Activated T-helper 1 cell treated with anti-CD3 and anti-CD28 coated beads, Interleukin-12 subunit alpha, Interleukin-12 subunit beta, Interleukin-2, Interleukin-4 antibody, amounts not matched to agents 30 ng/mL and 10 ng/mL and 1 ng/mL, durations not matched to agents 14 hours and 24 hours and 36 hours (primary cell): ENCODE measurements at places on chromosomes 12 and 14.

DNA sequence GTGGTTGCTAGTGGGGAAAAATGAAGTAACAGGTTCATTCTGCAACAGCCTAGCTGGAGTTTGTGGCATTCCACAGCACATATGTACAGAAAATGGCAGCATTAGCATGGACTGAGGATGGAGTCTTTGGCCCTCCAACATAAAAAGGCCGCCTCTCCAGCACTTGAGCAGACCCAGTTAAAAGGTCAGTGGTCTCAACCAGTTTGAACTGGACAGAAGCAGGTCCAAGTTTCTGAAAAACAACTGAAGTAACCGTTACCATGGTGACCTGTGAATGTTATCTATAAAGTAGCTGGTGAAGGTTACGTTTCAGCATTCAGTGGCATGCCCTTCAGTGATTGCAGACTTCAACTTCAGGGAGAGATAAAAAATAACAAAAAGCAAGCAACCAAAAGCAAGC lies 34.1 kb upstream of the OR10AD1 start:
- no peak for DNase-seq

DNA sequence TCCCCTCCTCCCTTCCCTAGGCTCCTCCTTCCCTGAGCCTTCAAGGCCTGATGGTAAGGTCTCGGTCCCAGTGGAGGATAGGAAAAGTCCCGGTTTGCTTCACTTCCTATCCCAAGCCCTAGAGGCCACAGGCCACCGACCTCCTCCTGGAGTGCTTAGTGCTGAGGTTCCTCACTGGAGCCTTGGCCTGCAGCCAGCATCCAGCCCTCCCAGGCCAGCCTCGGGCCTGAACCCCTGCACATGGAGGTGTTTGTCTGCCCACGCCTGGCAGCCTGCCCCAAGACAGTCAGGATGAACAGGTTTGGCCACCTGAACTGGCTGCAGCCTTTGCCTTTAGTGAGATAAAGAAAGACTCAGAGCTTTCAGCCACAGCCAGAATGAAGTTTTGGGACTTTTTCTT lies 15.8 kb upstream of the KRT7 start:
- DNase-seq, result no peak

DNA sequence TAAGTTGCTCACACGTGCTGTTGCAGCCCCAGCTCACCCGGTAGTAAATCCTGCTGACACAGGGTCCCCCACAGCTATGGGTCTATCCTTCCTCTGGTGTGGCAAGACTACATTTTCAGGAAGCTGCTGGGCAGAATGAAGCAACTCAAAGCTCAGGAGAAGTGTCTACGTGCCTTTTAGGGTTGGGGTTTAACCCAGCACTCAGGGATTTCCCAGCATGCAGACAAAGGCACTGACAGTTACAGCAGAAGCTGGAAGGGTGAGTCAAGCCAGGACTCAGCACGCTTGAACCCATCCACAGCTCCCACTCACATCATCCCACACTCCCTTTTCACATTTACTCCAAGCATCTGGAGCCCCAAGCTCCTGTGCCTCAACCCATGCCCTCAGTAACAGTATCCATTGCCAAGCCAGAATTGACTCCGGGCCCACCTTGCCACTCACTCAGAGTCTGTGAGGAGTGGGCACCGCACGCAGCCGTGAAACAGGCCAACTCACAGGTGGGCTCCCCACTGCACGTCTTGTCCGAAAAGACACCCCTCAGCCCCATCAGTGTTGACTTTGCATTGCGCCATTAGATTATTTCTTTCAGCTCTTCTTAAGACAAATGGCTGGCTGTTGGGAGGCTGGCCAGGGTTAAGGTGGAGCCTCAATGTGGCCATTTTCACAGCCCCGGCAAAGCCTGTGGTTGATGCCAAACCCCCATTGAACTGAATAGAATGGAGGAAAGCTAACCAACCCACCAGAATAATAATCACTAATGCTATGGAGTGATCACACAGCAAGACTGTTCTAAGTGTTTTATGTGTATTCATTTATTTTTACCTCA lies 59.6 kb downstream of the ZFP36L1 start:
- peak; percentile 29 for DNase-seq

DNA sequence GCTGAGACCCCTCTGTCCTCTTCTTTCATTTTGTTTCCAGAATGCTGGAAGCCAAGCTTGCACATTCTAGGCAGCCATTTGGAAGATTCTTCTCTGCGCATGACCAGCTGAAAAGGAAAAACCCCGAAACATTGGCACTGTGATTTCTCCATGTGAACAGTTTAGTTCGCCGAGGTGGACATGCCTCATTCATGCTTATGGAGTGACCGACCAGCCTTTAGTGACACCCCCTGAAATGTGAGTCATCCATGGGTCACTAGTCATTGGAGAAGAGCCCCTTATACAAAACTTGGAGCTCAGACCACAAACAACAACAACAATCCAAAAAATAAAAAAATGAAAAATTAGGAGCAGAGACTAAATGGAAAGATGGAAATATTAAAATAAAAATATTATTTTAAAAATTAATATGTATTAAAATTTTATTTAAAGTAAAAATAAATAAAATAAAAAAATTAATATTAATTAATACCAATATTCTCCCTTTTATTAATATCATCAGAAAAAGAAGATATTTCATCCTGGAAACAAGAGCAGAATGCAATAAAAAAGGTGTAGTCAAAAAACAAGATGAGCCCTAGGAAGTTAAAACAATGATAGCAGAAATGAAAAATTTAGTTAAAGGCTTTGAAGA lies 9.5 kb upstream of the KRT7 start:
- DNase-seq, result no peak

DNA sequence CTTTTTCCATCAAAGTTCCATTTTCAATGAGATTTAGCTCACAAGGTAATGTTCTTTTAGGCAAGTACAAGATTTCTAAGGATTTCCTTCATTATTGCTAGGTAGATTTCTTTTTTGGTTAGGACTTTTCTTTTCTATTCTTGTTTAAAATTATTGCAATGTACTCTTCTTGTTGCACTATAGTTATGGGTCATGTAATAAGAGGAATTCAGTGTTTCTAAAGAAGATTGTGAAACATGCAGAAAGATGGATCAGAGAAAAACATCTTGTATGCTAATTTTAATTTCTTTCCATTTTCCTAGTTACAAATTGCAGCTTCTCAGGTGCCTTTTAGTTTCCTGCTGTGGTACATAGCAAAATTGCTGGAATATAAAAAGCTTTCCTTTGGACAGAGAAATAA lies 56.1 kb downstream of the BTG1 start:
- no peak for DNase-seq

DNA sequence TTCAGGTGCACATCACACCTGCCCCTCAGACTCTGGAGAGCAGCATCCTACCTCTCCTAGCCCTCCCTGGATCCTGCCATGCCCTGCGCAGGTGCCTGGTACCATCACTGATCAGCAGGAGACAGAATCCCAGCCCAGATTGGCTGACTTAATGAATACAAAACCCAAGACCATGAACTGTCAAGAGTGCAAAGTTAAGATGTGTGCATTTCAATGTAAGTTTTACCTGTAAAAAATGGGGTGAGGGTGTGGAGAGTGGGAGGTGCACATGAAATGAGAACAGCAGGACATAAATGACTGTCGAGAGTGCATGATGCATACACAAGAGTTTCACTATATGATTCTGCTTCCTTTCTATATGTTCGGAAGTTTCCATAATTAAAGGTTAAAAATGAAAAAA lies 57.9 kb upstream of the GPR68 start:
- DNase-seq, result no peak

DNA sequence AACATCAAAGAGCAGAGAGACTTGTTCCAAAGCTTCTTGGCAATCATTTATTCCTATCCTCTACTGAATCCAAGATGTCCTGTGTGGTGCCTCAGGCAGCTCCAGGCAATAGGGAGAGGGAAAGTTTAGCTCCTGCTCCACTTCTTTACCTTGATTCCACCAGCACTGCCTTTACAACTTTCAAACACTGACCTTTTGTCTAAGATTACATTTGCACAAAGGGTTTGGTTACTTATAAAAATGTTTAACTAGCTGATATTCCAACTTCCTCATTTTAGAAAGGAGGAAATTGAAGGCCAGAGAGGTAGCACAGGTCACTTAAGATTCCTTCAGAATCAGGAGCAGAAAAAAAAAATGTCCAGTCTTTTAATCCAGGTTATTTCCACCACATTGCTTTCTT lies 192.7 kb downstream of the BTG1 start:
- DNase-seq, result no peak

DNA sequence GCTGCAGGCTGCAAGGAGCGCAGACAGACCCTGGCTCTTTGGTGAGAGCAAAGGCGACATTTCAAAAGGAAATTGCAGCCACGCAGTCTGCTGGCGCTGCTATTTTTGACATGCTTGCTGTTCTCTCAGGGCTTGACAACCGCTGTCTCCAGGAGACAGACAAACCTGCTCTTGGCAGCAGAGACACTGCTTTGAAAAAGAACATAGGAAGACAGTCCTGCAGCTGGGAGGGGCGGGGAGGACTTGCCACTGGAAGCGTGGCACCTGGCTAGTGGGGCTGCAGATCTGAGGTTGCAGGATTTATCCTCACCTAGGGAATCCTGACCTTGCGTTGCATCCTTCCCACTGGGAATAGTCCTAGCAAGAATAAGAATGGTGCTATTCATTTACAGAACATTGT lies 91.8 kb upstream of the KCNA1 start:
- DNase-seq, result no peak

- no peak for DNase-seq
Measured at GRCh38 chr12:40444174-40444573, 219.4 kb downstream of the LRRK2 start.

DNA sequence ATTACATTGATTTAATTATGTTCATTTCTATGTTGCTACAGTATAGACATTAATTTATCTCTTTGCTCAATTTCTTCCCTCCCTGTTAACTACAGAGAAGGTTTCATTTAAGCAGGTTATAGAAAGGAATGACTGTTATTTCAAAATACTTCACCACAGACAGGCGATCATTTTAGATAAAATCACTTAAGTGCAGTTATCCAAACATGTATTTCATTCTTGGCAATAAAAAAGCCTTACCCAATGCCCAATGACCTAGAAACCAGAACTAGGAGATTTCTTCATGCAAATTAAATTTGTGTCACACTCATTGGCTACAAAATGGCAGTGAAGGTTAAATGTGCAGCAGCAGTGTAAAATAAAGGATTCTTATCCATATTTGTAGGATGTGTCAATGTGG lies 266.4 kb downstream of the KCNH5 start:
- DNase-seq, result no peak

- DNase-seq, result no peak
Measured at GRCh38 chr14:97306133-97306759, 509.1 kb downstream of the VRK1 start.

GRCh38 chr12:32379213-32379612 lies 20.1 kb upstream of the FGD4 start:
- DNase-seq, result no peak

DNA sequence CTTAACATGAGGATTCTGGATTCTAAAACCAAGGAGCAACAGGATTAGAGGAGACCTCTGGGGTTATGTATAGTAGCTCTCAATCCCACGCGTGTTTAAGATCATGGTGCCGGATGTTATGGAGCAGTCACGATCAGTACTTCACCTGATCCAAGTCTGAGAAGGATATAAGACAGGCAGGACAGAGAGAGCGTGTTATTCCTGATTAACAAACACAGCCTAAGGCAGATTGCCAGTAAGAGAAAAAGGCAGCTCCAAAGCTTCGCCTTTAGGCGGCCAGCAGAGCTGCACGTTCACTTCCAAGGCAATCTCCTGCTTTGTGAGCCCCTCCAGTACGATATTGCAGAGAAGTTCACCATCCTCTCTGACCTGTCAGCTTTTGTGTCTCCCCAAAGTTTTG lies 5.5 kb downstream of the SETD3 start:
- DNase-seq, result no peak

- DNase-seq, result no peak
Measured at GRCh38 chr12:32819424-32819823, 63.7 kb upstream of the YARS2 start.

- peak; percentile 60 for DNase-seq
Measured at GRCh38 chr14:106511006-106511799, 984.8 kb downstream of the TMEM121 start.

DNA sequence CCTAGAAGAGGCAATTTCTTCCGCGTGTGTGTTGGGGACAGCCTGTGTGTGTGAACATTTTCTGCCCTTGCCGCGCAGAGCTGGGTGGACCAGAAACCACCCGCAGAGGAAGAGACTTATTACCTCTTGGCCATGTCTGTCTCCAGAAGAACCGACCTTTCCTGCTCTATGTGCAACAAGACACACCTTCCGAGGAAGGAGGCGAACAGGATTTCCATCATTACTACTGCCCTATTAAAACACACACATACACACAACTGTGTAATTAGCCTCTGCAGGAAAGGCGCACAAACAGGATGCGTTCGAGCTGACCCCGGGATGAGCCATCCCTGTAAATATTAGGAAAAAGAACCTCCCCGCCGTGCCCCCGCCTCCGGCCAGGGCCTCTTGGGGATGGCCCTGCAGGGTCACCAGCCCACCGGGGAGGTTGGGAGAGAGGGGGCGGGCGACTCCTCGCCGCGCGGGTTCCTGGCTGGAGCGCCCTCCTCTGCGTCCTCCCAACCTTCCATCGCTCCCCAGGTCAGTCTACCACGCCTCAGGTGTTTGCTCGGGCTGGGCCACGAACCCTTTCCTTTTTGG lies 484 bp upstream of the PRKCH start:
- DNase-seq, result no peak

GRCh38 chr14:56487761-56488160 lies 91.8 kb upstream of the TMEM260 start:
- DNase-seq, result no peak

DNA sequence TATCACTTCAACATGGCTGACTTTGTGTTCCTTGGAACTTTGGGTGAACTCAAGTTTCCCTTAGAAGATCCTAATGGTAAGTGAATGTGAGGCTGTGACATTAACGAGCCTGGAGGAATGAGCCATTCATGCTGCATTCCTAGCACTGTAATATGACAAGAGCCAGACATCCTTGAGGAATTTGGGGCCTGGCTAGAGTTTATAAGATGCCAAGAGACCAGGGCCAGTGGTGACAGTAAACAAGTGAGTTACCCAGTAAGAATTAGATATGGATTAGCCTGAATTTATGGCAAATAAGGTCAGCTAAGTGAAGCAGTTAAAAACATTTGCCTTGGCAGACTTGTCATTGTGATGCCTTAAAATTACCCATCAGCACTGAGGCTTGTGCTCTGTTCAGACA lies 232.4 kb downstream of the AKAP6 start:
- DNase-seq, result no peak

DNA sequence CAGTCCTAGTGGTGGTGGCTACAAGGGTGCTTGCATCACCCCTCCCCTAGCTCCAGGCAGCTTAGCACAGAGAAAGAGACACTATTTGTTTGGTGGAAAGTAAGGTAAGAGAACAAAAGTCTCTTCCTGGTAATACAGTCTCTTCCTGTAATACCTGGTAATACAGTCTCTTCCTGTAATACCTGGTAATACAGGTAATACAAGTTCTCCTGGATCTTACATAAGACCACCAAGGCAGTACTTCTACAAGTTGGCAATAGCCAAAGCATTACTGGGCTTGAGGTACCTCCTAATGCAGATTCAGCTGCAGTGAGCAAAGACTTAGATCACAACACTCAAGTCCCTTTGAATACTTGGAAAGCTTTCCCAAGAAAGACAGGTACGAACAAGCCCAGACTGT lies 77.0 kb downstream of the CATSPERB start:
- no peak for DNase-seq
